ENCODE measurements at places on chromosomes 4 and X.

DNA sequence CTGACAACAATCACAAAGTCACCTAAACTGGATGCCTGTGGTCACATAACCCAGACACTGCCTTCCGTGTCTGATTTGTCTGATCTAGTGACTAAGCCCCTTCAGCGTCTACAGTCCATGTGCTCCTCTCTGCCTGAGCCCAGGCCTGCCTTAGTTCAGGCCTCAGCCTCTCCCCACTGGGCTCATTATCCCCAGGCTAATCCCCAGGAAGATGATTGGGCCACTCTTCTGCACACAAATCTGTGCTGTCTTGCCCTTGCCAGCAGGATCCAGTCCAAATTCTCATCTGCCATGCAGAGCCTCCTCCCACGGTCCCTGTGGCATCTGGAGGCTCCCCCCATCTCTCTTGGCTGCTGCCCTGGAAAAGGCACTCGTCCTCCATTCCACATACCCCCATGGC, 96.5 kb downstream of the SLC2A9 start:
- no peak for DNase-seq

GRCh38 chr4:4766564-4766963, 92.9 kb upstream of the MSX1 start:
- no peak for DNase-seq

DNA sequence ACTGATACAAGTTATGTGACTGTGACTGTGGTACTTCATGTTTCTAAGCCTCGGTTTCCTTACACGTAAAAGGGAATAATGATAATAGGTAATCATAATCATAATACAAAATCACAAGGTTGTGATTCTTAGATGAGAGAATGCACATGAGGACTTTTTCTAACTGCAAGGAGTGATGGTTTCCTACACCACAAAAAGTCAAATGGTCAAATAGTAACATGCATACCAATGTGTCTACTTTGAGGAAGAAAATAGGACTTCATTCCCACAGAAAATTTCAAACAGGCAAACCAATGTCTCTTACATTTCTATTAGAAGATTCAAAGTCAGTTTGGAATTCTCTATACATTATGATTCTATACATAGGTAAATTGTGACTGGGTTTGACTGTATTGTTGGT, 368.7 kb upstream of the FTHL17 start:
- DNase-seq, result no peak

GRCh38 chr4:17781300-17782287, at the start of gene FAM184B:
TSS of gene FAM184B (minus strand) at chr4:17781621. CDS start at chr4:17781299, 322 bp downstream.
- DNase-seq, result no peak
